Hippocampal formation (tissue), 2 donors: ENCODE measurements at places on chromosomes 12 and 14.

GRCh38 chr14:93116676-93117200 is 1.0 kb upstream of the ITPK1 start:
- no peak for DNase-seq

DNA sequence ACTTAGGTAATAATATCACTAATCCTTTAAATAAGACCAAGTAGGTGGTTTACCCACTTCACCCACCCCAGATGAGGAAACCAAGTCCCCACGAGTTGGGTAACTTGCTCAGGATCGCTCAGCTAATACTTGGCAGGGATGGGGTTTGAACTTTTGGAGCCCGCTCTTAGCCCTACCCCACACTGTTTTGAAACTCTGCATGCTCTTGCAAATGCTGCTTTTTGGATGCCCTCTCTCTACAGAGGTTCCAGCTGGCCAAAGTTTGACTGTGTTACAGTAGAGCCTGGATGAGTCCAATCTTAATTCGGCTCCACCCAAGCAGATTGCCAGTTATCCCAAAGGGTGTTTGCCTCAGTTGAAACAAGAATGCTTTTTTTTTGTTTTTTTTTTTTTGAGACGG is 6.8 kb downstream of the PLEKHG3 start:
- no peak for DNase-seq

DNA sequence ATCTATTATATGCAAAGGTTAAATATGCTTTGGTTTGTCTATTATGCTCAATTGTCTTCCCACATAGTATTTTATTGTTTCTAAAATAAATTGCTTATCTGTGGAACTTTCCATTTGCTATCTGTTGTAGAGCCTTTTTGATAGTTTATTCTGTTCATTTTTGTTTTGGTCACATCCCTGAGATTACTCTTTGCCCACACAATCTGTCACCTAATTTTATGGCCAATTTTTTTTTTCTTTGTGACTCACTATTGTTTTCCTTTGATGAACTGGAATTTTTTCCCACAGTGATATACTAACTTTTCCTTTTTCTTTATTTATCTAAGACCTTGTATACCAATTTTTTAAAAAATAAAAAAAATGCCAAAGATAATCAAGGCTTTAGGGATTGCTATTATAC is 61.1 kb downstream of the RASSF9 start:
- no peak for DNase-seq

DNA sequence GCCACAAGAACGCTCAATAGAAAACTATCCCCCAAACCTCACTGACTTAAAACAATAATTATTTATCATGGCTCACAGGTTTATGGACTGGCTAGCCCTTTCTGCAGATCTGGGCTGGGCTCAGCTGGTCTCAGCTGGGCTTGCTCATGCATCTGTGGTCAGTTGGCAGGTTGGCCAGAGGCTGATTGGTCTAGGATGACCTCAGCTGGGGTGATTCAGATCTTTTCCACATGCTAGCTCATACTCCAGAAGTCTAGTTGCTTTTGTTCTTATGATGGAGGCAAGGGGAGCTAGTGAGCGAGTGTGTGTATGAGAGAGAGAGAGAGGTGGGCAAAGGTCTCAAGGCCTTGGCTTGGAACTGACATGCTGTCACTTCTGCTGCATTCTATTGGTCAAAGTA is 181.2 kb upstream of the NRXN3 start:
- peak; percentile 78 for DNase-seq

DNA sequence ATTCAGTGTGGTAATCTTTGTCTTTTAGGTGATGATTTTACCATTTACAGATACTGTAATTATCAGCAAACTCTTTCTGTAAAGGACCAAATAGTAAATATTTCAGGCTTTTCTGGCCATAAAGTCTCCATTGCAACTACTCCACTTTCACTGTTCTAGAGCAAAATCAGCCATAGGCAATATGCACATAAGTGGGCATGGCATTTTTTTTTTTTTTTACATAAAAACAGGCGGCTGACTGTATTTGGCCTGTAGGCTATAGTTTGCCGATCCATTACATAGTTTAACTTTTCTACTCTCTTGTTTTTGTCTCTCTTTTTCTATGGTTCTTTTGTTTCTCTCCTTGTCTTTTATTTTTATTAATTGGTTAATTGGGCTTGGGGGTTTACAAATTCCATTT is 39.4 kb downstream of the RPH3A start:
- DNase-seq: no peak

DNA sequence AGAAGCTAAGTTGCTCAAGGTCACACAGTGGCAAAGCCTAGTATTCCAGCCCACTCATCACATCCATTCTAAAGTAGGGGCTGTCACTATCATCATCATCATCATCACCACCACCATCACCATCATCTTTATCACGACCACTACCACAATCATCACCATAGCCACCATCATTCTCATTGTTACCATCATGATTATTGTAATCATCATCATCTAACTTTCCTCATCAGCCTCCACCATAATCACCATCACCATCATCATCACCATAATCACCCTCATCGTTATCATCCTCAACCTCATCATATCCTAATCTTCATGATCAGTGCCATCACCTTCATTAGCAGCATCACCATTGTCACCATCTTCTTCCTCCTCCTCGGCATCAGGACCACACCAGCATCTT is 48.7 kb downstream of the NOS1 start:
- no peak for DNase-seq

DNA sequence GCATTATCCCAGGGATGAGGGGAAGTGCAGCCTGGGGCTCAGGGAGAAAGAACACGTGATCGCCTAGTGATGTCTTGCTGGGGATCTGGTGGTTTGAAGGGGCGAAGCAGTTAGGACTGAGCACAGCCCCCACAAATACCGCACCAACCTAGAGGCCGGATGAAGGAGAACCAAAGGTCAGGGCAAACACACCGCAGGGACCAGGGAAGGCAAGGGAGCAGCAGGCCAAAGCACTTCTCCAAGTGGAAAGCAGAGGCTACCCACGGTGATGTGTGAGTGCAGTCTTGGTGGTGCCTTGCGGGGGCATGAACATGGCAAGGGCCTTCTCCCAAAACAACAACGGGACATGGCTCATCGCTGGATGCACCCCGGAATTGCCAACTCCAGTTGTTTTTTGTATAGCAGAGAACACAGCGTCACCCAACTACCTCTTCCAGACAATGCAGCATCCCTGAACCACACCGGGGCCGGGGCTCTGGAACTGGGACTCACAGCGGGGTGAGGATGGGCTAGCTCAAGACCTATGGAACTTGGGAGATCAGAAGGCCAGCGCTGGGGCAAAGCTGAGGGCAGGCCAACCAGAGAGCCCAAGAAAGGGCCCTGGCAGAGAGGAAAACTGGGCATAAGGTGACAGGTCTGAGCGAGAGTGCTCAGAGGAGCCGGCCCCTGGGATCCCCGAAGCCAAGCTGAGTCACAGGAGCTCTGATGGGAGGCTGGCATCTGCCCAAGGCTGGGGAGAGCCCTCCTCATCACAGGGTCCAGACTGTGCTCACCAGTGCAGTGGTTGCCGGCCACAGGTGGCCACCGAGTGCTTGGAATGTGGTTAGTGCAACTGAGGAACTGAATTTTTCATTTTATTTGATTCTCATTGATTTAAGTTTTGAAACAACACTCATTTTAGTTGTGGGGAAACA is 11.1 kb downstream of the GALNT16 start:
- no peak for DNase-seq

GRCh38 chr14:24565766-24566165 is 10.3 kb downstream of the CTSG start:
- no peak for DNase-seq

DNA sequence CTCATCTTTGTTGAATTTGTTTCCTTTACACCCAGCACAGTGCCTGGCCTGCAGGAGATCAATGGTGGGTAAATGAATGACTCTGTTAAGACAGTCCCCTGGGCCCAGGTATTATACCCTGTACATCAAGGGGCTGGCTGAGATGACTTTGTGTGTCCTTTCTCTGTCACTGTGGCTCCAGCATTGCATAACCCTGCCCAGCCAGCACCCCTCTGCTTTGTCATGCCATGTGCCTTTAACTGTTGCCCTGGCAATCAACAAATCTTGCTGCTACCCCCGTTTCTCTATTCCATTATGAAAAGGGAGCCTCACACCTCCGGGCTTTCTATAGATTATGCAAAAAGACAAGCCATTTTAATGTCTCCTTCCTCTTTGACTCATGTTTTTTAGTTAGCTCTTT is 7.6 kb upstream of the FLVCR2 start:
- no peak for DNase-seq

DNA sequence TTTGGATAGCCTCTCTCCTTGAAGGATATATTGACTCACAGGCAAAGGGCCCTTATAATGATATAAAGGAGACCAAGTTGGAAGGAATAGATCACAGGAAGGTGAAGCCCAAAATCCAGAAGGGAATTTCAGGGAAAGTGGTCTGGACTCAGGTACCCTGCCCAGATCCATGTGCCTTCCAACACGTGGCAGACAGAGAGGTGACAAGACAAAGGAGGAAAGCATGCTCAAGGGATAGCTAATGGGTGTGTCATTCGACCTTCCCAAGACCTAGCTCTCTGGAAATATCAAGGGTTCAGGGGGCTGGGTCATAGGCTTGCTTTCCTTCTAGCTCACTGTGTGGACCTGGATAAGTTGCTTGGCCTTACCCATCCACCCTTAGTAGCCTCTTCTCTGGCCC is 214.3 kb downstream of the ZFP36L1 start:
- no peak for DNase-seq

DNA sequence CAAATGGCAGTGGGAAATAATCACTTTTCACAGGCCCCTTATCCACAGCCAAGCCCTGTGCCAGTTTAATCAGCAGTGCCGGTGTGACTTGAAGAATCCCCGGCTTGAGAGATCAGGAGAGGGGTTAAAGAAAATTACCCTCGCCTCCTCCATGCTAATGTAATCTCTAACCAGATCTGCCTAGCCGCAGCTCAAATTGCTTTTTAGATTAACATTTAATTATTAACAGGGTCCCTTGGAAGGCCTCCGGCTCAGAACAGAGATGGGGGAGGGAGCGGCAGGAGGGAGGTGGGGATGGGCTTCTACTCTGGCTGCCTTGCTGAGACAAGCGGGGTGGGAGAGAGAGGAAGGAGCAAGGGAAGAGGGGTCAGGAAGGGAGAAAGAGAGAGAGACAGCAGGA is 24.0 kb downstream of the FAM222A start:
- DNase-seq: no peak

DNA sequence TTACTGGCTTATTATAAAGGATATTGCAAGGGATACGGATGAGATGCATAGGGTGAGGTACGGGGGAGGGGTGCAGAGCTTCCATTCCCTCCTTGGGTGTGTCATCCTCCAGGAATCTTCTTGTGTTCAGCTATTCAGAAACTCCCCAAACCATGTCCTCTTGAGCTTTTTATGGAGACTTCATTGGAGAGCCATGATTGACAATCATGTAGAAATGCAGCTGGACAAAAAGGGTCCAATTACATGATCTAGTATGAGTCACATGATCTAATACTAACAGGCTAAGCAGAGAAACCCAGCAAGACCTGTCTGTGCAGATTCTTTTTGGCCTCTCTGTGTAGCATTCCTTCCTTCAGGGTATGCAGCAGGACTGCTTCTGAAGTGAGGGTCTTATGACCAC is 23.9 kb upstream of the FLVCR2 start:
- DNase-seq: no peak

GRCh38 chr12:132561427-132562156 is 48.8 kb downstream of the LRCOL1 start:
- no peak for DNase-seq

DNA sequence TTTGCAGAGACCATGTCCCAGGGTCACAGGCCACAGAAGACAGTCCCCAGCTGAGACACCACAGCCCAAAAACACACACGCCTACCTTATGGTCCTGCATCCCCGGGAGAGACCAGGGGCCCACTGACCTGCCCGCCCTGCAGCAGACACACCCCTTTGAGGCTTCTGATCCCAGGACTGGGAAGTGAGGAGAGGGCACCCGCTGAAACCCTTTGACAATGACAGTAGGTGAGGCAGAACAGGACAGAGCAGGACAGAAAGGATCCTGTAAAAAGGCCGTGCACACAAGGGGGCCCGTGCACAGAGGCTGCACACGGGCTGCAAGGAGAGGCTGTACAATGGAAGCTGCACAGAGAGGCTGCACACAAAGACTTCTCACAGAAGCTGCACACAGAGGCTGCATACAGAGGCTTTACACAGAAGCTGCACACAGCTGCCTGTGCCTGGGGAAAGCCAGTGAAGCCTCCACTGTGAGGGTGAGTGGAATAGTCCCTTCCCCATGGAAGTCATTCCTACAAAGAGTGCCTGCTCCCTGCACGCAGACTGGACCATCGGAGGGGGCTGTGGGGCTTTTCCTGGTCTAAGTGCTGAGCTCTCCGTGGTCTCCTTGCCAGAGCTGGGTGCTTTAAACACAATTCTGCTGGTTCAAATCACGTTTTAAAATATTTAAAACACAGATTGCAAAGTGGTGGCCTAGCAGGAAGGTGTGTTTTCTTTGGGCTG is 16.6 kb upstream of the SFSWAP start:
- no peak for DNase-seq

- DNase-seq: no peak
Observed at GRCh38 chr12:101719566-101719965, 19.7 kb downstream of the SYCP3 start.

DNA sequence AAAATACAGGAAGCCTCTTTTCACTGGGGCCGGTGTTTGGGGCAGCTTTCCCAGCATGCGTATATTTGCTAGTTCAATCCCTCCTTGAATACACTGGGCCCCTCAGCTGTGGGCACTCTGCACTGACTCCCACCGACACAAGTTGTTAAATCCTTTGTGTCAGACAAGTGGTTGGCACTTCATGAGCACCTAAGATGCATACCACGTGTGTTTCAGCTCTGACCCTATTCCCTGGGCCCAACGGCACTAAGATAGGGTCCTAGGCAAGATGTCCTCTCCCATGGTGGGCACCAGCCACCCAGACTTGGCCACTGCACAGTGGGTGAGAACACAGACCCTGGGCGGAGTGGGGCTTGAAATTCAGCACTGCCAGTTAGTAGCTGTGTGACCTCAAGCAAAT is 173.8 kb downstream of the BCL11B start:
- DNase-seq: no peak

DNA sequence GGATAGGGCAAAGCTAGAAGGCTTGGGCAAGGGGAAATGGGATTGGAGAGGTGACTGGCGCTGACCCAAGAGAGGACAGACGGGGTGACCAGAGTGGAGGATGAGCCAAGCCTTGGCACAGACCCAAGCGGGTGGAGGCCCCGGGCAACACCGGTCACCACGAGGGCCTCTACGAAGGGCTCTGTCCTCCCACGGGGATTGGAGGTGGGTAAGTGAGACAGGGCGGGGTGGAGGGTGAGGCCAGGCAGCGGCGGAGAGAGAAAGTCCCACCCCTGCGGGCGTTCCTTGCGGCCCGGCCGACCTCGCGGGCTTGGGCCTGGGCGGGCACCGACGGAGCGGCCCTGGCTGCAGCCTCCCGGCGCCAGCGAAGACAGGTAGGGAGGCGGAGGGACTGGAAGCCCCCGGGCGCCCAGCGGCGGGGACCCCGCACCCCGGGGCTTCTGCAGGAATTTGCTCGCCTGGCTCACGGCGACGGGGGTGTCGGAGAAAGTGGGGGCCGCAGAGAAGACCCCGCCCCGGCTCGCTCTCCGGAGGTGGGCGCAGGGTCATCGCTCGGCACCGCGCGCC is at the start of gene PAPLN:
TSS of gene PAPLN (plus strand) at position 288 of the 567 bp plus-strand sequence. CDS start 2,273 bp downstream, outside the sequence.
- DNase-seq: no peak

GRCh38 chr12:132014092-132014914 is 64.6 kb downstream of the EP400 start:
- no peak for DNase-seq

- DNase-seq: no peak
Observed at GRCh38 chr12:81726634-81727033, 32.5 kb downstream of the PPFIA2 start.
